ENCODE measurements at places on chromosomes 7 and 10. TPM values are rescaled to one million over a fixed set of nuclear protein-coding genes. Genes with fewer than 3 reads are reported as not detected.

- peaks cover 26% of the 10 kb centered on the region for H3K36me3 ChIP-seq
- no peaks in the 10 kb centered on the region for H3K27me3 ChIP-seq
- no peak overlapping the region for H3K4me3 ChIP-seq
- peaks cover 33% of the 10 kb centered on the region for H3K4me1 ChIP-seq
- no peak overlapping the region for H3K27ac ChIP-seq
Measured at GRCh38 chr10:103181244-103181643, 11.8 kb downstream of the NT5C2 start.

- H3K27me3 ChIP-seq, result no peaks in the 10 kb centered on the region
- H3K27ac ChIP-seq, result no peak overlapping the region
- H3K4me1 ChIP-seq, result no peaks in the 10 kb centered on the region
- no peak for DNase-seq
- no peaks in the 10 kb centered on the region for H3K36me3 ChIP-seq
Measured at GRCh38 chr7:102042016-102042656, 224.7 kb downstream of the CUX1 start.

CAMK2B gene
- total RNA-seq, result not detected

- H3K4me3 ChIP-seq, result no peak overlapping the region
- no peaks in the 10 kb centered on the region for H3K27me3 ChIP-seq
- no peak for DNase-seq
Measured at GRCh38 chr7:51980812-51981211, 664.2 kb upstream of the COBL start.

GRCh38 chr7:29109899-29110298 is 36.4 kb downstream of the CPVL start:
- no peak for DNase-seq
- H3K4me3 ChIP-seq, result no peak overlapping the region
- H3K27ac ChIP-seq, result no peak overlapping the region
- H3K4me1 ChIP-seq, result peaks cover 13% of the 10 kb centered on the region

DNA sequence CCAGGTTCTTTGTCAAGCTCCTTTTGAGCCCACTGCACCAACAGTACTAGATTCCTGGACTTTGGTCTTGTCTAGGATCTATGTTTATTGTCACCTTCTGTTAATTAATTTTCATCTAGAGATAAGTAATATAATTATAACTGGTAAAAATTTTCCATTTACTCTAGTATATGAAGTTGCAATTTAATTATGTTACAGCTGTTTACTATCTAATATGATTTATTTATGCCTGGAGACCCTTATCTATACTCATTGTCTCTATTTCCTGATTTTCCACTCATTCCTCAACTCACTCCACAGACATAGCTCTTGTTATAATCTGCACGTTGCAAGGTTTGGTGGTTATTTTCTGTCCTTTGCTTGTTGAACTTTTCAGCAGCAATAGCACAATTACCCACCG is 63.2 kb upstream of the PHF14 start:
- no peak for DNase-seq
- H3K27ac ChIP-seq, result no peak overlapping the region
- no peaks in the 10 kb centered on the region for H3K36me3 ChIP-seq
- H3K4me1 ChIP-seq, result no peaks in the 10 kb centered on the region
- H3K4me3 ChIP-seq, result no peak overlapping the region

GRCh38 chr7:135467207-135467711 is 42.6 kb downstream of the CNOT4 start:
- H3K27ac ChIP-seq, result peak overlapping the region; percentile 62
- no peak for DNase-seq
- H3K27me3 ChIP-seq, result no peaks in the 10 kb centered on the region
- peaks cover 13% of the 10 kb centered on the region for H3K36me3 ChIP-seq

- H3K27ac ChIP-seq, result no peak overlapping the region
- no peaks in the 10 kb centered on the region for H3K36me3 ChIP-seq
- H3K4me3 ChIP-seq, result no peak overlapping the region
- H3K27me3 ChIP-seq, result peaks cover 8% of the 10 kb centered on the region
Measured at GRCh38 chr7:3283130-3283704, 17.8 kb upstream of the SDK1 start.

ADRA2A gene
- not detected for total RNA-seq

PIK3AP1 gene
- total RNA-seq, result 6.6 TPM

GET4 gene
- 32.6 TPM for total RNA-seq

ABCB8 gene
- total RNA-seq, result 53.3 TPM

- H3K27ac ChIP-seq, result no peak overlapping the region
- H3K27me3 ChIP-seq, result no peaks in the 10 kb centered on the region
- H3K4me1 ChIP-seq, result no peaks in the 10 kb centered on the region
- H3K4me3 ChIP-seq, result no peak overlapping the region
- no peak for DNase-seq
Measured at GRCh38 chr10:117186832-117187615, 10.3 kb upstream of the KCNK18 start.

VWA2 gene
- total RNA-seq, result not detected

- no peak overlapping the region for H3K27ac ChIP-seq
- no peaks in the 10 kb centered on the region for H3K36me3 ChIP-seq
- no peak for DNase-seq
- H3K4me3 ChIP-seq, result no peak overlapping the region
- peaks cover 10% of the 10 kb centered on the region for H3K27me3 ChIP-seq
Measured at GRCh38 chr10:98481404-98481945, 34.7 kb upstream of the HPS1 start.

ENKUR gene
- not detected for total RNA-seq

- H3K36me3 ChIP-seq, result peaks cover 28% of the 10 kb centered on the region
- H3K4me1 ChIP-seq, result peaks cover 32% of the 10 kb centered on the region
- H3K27me3 ChIP-seq, result no peaks in the 10 kb centered on the region
- H3K27ac ChIP-seq, result peak overlapping the region; percentile 61
Measured at GRCh38 chr7:107580716-107581383, 804 bp downstream of the BCAP29 start.

- H3K4me3 ChIP-seq, result no peak overlapping the region
- H3K4me1 ChIP-seq, result no peaks in the 10 kb centered on the region
- no peak overlapping the region for H3K27ac ChIP-seq
- DNase-seq, result no peak
- no peaks in the 10 kb centered on the region for H3K36me3 ChIP-seq
Measured at GRCh38 chr7:79612022-79612421, 158.6 kb upstream of the MAGI2 start.

DNA sequence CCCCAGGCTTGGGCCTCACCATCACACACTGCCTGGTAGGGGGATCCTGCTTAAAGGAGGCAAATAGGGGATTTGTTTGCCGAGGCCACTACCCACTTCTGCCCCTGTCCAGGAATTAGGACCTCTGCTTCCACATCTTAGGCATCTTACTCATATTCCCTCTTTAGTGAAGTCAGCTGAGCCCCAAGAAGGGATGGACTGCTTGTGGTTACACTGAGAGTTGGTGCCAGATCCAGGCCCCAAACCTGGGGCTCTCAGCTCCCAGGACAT is 1.6 kb upstream of the GPRIN2 start:
- no peak overlapping the region for H3K27ac ChIP-seq
- H3K4me3 ChIP-seq, result no peak overlapping the region
- peaks cover 2% of the 10 kb centered on the region for H3K4me1 ChIP-seq
- DNase-seq, result no peak

GPR37 gene
- total RNA-seq, result not detected

DNA sequence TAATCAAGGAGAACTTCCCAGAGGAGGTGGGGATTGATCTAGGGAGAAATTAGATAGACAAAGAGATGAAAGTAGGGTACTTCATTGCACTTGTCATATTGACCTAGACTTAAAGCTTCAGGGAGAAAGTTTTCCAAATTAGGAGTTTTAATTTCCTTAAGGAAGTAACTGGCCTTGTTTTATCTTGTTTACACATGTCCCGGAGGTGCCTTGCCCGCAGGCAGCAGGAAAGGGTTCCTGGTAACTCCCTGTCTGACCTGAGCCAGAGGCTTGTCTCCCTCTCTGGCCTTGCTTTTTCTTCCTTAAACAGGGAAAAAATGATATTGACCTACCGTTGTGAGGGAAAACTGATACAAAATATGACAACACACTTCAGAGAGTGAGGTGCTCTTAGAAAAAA is 181.6 kb downstream of the EVX1 start:
- H3K36me3 ChIP-seq, result no peaks in the 10 kb centered on the region
- no peaks in the 10 kb centered on the region for H3K4me1 ChIP-seq
- no peak overlapping the region for H3K27ac ChIP-seq
- no peak overlapping the region for H3K4me3 ChIP-seq
- DNase-seq, result no peak

DNA sequence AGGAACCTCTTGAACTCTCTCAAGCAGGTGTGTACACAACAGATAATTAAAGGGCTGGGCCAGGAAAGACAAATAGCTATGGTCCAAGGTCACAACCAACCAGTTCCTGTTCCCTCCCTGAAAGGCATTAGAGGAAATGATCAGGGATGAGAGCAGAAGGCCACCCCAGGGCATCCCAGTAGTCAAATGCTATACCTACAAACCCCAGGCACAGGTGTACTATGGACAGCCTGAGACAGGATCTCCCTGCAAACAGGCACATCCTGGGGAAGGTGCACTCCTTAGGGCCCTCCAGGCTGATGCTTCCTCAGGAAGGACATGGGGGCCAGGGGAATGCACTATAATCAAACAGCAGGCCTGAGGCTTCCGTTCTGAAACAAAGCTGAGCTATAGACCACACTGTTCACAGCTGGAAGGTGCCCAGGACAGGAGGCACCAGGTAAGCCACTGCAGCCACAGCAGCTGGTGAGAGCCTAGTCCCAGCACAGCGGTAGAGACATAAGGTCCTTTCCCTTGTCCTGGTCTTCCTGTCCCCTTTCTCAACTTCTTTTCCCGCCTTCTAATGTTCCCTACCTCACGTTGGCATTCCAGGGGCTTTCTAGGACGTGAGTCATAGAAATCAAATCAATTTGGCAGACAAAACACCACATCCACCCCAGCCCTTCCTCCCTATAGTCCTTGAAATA is 13.3 kb downstream of the PARP12 start:
- no peaks in the 10 kb centered on the region for H3K27me3 ChIP-seq
- H3K36me3 ChIP-seq, result peaks cover 82% of the 10 kb centered on the region
- no peak for DNase-seq
- H3K4me1 ChIP-seq, result peaks cover 15% of the 10 kb centered on the region
- H3K4me3 ChIP-seq, result no peak overlapping the region

DNA sequence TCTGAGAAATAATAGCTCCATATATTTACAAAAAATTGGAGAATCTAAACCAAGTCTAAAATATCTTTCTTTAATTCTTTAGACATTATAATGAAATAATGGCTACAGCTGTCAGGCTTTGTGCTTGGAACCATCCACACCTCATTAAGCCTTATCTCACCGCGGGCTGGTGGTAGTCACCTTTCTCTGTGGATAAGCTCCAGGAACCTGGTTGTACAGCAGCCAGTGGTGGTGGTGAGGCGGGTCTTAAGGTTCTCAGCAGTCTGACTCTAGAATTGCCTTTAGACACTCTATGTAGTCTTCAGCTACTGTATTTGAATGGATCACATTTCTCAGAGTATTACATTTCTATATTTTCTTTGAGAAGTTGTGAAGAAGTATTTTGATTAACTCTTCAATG is 34.2 kb downstream of the CUL1 start:
- H3K27ac ChIP-seq, result no peak overlapping the region
- H3K4me1 ChIP-seq, result peaks cover 26% of the 10 kb centered on the region
- no peaks in the 10 kb centered on the region for H3K27me3 ChIP-seq
- peaks cover 51% of the 10 kb centered on the region for H3K36me3 ChIP-seq

DNA sequence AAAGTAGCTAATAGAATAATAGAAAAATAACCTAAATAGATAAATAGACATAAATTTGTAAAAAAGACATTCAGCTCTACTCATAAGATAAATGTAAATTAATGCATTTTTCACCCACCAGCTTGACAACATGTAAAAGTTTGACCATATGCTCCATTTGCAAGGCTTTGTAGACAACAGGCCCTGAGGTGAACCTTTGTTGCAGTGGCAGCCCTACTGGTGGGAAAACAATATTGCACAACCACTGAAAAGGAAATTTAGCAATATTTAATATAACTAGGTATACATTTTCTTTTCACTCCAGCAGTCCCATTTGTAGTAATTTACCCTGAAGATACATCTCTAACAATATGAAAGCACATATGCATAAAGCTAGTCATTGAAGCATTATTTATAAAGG is 39.0 kb upstream of the ADRA2A start:
- no peak overlapping the region for H3K4me3 ChIP-seq
- no peaks in the 10 kb centered on the region for H3K4me1 ChIP-seq
- no peak overlapping the region for H3K27ac ChIP-seq
- DNase-seq, result no peak
- peaks cover 4% of the 10 kb centered on the region for H3K27me3 ChIP-seq

DNA sequence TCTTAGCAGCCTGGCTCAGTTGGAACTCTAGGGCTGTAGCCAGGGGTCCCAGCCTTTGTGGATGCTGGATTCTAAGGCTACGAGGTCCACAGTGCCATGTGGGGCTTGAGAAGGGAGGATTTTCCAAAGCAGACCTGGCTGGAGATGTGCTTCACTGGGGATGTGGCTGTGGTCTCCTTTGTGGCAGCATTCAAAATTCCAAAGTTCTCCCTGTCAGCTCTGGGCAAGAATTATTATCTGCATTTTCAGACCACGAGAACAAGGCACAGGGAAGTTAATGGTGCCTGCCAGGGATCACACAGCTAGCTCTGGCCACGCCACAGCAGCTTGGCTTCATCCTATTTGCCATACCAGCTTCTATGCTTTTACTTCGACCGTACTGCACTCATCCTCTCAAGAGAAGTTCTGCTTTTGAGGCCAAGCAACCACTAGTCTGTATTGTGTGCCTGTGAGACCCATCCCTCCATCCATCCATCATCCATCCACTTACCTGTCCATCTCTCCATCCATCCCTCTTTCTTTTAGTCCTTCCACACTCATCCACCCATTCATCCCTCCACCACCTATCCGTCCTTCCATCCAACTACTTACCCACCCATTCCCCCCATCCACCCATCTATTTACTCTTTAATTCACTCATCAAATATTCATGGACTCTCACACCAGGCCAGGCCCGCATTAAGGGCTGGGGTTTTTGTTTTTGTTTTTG is 71.5 kb downstream of the ZMIZ1 start:
- H3K36me3 ChIP-seq, result peaks cover 5% of the 10 kb centered on the region
- H3K4me3 ChIP-seq, result no peak overlapping the region
- H3K27ac ChIP-seq, result no peak overlapping the region
- peaks cover 43% of the 10 kb centered on the region for H3K4me1 ChIP-seq
- no peak for DNase-seq

DNA sequence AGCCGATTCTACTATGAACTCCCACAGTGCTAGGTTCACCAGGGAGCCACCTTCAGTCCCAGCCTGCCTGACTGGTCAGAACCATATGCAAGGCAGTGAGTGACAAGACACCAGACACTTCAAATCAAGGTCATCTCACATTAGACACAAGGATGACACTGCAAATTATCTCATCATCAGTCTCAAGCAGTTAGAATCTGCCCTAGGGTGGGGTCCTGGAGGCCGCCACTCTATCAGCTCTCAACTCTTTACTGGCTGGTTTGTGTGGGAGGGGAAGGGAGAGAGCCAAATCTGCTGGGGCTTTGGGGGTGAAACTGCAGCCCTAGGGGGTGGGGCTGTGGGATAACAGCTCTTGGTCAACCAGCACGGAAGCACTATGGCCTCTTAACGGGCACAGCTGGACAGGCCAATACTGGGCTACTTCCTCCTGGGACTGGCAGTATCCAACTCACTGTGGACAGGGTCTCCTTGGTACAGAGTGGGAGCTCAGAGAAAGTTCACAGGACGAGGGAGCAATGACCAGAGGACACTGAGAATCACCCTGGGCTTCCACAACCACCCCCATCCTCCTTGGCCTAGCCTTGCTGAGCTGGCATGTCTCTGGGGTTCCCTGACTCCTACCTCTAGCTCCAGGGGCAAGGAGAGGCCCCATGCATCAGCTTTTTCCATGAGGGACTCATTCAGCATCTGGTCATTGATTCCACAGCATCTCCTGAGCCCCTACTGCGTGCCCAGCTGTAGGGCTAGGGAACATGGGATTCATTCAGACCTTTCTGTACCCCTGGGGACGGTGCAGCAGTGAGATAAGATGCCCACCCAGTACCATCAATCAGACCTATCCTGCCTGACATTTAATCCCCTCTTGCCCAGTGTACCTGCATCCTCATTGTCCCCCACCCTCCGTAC is 5.4 kb downstream of the GPRIN2 start:
- H3K27me3 ChIP-seq, result no peaks in the 10 kb centered on the region
- no peak overlapping the region for H3K27ac ChIP-seq
- H3K36me3 ChIP-seq, result no peaks in the 10 kb centered on the region
- DNase-seq, result peak; percentile 15
- no peaks in the 10 kb centered on the region for H3K4me1 ChIP-seq
